Sciatic nerve (tissue), 2 donors: ENCODE measurements at places on chromosomes 13 and 19.
A peak's percentile ranks its signal among the peaks of the same experiment; 100 is the strongest.

DNA sequence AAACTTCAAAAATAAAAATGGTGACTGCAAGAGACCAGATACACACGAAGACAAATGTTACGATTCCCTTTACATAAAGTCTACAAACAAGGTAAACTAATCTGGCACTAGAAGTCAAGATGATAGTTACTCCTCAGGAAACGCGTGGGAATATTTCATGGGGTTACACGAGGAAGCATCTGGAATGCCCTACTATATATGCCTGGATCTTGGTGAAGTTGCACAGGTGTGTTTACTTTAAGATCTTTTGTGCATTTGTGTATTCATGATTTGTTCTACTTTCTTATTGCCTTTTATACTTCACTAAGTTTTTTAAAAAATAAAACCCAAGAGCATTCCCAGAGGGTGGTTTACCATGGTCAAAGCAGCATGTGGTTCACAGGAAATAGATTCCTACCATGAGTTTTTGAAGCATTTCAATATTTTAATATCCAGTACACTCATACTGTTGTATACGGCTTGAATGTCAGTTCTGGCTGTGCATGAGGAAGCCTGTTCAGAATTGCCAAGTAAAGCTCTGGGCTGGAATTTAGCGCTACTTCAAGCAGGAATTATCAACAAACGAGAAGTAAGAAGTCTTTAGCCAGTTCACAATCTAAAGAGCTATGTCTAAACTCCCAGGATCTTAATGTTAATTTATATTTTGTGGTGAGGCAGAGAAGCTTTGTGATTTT, 239.8 kb upstream of the KLHL1 start:
- DNase-seq = no peak

DNA sequence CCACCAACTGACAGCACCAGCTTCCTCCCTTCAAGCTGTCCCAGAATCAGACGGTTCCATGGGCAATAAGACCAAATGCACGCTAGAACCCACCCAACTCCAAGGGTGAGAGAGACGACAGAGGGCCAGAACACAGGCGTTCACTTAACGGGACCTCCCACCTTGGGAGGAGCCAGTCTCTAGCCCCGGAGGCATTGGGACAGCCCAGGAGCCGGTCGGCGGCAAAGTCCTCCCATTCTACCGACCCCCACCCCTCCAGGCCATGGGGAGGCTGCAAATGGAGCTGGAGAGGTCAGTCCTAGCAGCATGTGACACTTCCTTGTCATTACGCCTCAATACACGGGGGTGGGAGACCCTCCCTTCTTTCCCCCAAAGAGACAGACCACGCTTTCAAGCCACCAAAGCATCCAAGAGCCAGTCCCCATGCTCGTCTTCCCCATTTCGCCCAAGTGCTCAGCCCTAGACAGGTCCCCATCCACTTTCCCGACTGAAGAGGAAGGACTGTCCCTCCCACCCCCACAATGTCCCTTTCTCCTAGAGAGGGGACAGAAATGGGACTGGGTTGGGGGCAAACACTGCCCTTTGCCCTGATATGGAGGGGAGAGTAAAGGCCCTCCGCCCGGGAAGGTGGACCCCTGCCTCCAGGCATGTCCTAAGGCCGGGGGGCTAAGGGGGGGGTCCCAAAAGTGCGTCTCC, 964 bp downstream of the KHSRP start:
- no peak for DNase-seq

GRCh38 chr19:55070466-55071128, 5.1 kb upstream of the EPS8L1 start:
- DNase-seq = no peak

DNA sequence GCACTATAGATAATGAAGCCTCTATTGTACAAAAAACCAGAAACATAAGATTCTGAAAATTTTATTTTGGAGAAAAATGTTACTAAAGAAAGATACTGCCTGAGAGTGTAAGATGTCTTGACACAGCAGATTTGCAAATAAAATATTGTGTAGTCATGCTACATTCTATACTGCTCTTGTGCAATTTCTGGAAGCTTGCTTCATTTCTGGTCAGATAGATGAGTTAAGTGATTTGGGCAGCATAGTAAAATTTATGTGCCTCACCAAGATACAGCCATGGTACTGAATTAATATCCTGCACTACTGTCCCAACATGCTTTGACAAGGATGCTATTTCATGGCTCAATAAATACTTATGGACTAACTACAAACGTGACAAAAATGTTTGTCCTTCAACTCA, 55.1 kb upstream of the STARD13 start:
- DNase-seq = no peak

DNA sequence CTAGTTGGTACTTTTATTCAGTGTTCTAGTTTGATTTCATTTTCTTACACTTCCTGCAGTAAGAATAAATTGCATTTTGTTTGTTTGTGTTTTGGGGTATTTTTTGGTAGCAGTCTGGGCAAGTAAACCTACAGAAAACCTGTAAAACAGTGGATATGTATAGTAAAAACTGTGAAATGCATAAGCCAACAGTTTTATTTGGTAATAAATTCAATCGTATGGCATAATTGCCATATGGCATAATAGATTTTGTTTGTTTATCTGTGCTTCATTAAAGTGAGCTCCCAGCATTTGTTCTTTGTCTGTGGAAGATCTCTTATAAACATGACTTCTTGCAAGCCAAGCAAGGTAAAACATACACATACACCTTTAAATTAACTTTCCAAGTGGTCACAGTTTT, 111.9 kb downstream of the PCDH9 start:
- no peak for DNase-seq

DNA sequence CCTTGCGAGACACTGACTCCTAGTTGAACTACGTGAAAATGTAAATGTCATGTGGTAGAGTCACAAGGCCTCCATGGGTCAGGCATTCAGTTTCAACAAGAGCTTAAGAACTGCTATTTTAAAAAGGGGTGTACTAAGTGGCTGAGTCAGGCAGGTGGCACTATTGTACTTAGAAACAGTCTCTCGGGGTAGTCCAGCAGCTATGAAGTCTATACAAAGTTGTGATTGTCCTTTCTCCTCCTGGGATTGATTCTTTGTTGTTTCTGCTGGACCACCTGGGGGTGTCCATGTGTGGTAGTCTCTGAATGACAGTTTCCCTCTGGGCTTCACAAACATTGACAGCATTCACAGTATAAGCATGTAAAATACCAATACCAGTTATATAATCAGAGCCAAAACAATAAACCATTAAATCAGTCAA, 33.0 kb downstream of the UGGT2 start:
- DNase-seq = no peak

DNA sequence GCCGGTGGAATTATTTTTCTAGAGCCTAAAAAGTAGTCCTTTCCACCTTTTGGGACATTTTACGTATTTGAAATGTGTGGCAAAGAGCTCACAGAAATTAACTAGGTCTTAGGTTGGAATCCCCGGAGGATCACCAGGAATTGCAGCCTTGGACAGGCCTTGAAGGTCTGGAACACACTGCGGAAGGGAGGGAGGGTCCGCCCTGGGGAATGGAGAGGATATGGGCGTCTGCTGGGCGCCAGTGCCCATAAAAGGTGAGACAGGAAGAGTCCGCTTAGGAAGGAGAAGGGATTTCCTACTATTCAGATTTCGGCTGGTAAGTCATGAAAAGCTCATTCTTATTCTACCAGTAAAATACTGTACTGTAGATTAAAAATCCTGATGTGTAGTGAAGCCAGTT, 111.9 kb downstream of the COL4A2 start:
- DNase-seq = no peak

DNA sequence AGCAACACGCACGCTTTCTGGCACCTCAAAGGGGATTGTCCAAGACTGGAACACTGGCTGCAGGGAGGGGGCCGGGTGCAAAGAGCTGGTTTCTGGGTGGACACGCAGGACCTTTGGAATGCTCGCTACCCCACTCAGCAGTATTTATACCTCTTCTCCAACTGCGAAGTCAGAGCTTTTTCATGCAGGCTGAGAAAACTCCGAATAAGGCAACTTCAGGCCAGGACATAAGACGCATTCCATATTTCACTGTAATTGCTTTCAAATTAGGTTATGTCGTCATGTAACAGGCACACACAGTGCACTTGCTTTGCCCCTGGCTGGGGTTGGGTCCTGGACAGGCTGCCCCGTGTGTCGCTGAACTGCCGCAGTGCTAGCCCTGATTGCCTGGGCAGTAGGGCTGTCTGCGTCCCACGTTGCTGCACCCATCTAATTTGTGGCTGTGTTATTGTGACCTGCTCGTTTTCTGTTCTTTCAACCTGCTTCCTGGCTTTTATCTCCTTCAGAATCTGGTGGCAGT, 44.5 kb downstream of the ACTN4 start:
- DNase-seq = no peak

DNA sequence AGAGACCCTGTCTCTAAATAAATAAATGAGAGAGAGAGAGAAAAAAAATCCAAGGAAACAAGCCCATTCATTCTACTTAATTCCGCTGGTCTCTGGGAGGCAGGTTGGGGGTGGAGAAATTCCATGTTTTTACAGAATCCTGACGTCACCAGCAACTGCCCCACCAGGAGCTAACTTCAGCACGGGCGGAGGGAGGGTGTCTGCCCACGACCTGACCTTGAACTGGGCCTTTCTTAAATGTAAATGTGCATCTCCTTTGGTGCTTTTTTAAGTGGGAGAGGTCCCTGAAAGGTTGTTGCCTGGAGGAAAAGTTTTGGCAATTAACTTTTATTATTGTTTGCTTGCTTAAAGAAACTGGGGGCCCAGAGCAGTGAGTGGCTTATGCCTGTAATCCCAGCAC, 15.5 kb downstream of the KLF2 start:
- DNase-seq = no peak

- DNase-seq = no peak
Measured at GRCh38 chr13:78826936-78827335, 168.0 kb upstream of the OBI1 start.

GRCh38 chr19:42352301-42353259, 27.1 kb downstream of the MEGF8 start:
- no peak for DNase-seq

DNA sequence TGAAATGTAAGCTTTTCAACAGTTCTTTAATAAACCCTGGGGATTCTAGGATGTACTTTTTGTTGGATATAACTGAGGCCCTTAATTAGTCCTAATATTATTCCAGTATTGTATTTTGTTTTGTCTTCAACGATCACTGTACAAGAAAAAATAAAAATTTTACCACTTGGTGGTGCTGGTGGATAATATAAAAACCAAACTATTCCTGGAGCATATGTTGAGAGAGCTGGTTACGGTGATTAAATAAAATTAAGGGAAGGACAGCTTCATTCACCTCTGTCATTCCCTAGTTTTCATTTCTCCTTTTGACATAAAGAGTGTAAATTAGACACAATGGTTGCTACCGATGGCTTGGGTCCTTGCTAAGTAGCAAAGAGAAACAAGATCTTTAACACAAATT, 598.6 kb upstream of the PCDH20 start:
- no peak for DNase-seq

GRCh38 chr19:14383661-14384555, 2.7 kb downstream of the ADGRE5 start:
- DNase-seq = no peak

DNA sequence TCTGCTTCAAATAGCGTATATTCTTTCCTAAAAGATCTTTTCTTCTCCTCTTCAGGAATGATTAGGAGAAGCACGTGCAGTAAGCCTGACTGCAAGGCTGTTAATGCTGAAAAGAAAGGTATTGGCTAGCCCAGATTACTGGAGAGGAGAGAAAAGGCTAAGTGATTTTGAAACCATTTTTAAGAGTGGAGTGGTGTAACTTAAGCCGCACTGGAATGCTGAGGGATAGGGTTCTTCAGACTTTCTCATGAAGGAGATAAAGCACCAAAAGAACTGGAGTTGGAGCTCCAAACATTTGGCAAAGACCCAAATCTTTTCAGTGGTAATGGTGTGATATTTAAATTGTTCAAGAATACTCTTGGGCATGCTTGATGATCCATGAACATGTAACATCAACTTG, 388.3 kb downstream of the COG6 start:
- no peak for DNase-seq

DNA sequence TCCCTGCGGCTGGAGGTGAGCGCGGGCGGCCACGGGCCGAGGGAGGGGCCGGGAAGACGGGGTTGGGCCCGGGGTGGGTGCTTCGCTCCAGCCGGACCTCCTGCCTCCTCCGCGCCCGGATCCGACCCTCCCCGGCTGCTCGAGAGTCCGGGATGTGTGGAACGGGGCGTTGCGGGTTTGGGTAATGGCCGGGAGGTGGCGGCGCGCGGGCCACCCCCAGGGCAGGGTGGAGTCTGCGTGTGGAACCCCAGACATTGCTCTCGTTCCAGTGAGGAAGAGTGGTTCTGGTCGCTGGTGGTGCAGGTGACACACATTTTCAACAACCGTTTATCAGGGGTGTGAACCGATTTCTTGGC, 38.8 kb downstream of the ARHGEF7 start:
- no peak for DNase-seq

- peak; percentile 74 for DNase-seq
Measured at GRCh38 chr19:17385878-17386611, 8.0 kb downstream of the CCDC194 start.

GRCh38 chr13:93476175-93476574, 249.6 kb downstream of the GPC6 start:
- DNase-seq = no peak

- no peak for DNase-seq
Measured at GRCh38 chr19:14542711-14543328, 13.4 kb downstream of the TECR start.

GRCh38 chr13:67003743-67004142, 226.4 kb downstream of the PCDH9 start:
- no peak for DNase-seq

DNA sequence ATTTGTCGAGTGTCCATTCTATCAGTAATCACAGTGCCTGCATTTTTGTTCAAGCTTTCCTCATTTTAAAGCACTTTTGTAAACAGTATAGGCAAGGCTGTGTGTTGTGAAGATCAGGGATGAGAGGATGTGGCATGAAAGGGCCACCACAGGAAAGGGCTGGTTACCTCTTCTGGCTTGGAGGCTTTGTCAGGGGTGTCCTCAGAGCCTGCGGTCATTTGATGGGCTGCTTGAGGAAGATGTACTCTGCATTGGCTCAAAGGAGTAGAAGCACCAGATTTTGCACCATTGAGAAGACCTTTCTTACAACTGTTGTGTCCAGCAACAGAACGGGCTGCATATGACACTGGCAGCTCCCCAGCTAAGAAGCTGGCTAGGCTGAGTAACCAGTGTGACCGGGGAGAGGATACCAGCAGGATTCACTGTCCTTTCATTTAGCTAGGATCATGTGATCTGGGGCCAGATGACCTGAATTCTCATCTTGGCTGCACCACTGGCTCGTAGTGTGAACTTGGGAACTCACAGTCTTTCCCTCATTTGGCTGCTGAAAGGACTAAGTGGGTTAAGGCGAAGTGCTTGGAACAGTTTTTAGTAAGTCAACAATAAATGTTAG, 380.2 kb downstream of the FGF9 start:
- DNase-seq = no peak

DNA sequence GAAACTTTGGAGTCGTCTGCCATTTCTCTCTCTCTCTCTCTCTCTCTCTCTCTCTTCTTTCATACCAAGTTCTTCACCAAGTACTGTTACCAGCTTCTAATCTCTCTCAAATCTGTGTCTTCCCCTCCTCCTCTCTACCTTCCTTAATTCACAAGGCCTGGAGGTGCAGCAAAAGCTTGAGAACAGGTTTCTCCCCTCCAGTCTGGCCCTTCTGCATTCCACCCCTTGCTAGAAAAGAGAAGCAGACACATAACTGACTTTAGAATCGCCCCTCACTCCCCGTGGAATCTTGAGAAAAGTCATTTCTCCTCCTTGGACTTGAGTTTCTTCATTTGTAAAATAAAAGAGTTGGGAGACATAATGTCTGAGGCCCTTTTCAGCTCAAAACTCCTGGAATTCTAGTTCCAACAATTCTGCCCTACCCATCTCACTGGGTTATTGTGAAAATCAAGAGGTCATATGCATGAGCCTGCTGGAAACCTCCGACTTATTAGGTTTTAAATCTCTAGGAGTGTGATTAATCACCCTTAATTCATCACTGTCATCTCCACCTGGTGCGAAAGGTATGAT, 20.4 kb downstream of the AMER2 start:
- DNase-seq = no peak
